Lower leg skin (tissue), 4 donors: ENCODE measurements at places on chromosomes 7 and 10.
A peak's percentile ranks its signal among the peaks of the same experiment; 100 is the strongest.

GRCh38 chr10:71829171-71829570 is 21.9 kb downstream of the PSAP start:
- DNase-seq: peak; percentile 54

- no peak for DNase-seq
Measured at GRCh38 chr10:43176271-43176670, 38.0 kb downstream of the CSGALNACT2 start.

- peak; percentile 68 for DNase-seq
Measured at GRCh38 chr10:4514445-4515108, 311.4 kb upstream of the AKR1E2 start.

DNA sequence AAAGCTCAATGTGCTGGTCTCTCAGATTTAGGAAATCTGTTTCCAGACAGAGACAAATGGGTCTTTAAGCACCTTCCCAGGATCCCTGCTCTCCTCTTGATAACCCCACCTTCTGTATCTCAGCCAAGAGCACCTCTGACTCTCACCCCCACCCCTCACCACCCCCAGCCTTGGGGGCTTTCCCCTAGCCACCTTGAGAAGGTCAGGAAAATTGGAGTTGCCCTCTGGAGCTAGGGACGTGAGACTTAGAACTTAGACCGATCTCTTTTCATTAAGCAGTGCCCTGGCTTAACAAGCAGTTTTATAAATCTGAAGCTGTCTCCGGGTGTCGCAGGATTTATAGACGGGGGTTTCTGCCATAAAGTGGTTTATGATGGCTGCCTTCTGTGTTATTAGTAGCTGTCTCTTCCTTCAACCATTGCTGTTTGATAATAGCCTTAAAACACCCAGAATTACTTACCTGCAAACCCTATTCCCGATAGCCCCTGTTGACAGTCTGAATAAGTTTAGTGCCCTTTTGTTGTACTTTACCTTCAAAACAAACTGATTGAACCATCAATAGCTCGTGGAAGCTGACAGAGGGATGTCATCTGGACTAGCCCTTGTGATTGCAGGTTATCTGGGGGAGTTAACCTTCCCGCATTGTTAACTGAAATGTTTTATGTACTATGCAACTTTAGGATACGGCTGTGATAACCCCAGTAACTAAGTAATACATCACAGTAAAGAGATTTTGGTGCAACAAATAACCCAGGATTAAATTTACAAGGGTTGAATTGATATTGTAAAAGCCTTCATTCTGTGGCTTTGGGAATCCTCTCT is 621.5 kb downstream of the LRMDA start:
- no peak for DNase-seq

GRCh38 chr7:115831371-115831770 is 199.2 kb downstream of the TFEC start:
- DNase-seq: no peak

GRCh38 chr10:98458809-98459784 is 12.4 kb upstream of the HPS1 start:
- DNase-seq: no peak

- DNase-seq: no peak
Measured at GRCh38 chr7:55438085-55438756, 73.1 kb downstream of the LANCL2 start.

DNA sequence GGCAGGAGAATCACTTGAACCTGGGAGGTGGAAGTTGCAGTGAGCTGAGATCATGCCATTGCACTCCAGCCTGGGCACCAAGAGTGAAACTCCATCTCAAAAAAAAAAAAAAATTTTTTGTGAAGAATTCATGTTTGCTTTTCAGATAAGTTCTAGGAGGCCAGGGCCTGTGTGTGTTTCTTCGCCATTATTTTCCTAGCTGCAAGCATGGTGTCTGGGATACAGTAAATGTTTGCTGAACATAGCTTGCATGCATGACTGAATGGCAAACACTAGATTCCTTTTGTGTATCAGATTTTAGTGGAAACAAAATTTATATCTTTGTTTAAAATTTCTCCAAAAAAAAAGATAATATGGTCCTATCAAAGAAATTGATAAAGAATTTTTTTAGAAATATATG is 9.7 kb upstream of the MACC1 start:
- DNase-seq: no peak

DNA sequence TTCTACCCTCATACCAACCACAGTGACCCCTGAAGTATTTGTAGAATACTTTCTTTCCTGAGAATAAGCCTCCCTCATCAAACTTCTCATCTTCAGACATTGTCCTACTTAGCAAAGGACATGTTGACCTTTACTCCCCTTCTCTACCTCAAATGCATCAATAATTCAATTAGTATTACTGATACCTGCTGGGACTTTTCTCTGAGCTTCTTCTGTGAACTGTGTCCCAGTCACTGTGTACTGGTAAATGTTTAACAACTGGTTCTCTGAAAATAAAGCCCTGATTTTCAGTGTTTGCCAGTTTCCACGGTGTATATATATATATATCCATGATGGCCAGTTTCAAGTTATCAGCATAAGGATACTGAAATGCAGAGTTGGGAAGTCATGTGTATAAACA is 12.2 kb downstream of the PANK1 start:
- no peak for DNase-seq

DNA sequence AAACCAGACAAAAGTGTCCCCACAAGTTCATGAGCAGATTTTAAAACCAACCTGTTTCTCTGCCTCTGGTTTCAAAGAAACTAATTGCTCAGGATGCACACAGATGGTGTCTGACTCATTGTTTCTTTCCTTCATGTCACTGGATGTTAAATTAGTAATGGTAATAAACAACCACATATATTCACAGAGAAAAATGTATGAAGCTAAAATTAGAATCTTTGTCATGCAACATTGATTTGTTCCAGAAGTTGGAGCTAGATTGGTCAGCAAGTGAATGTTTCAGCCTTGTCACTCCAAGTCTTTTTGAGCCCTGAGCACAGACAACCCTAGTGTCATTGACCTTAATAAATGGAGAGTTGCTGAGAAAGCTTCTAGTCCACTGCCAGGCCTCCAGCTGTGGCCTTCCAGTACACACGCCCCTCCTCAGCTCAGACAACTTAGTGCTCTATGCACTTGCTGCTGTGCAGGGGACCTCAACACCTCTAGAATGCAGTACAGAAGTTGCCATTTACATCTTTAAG is 175.9 kb downstream of the CCDC71L start:
- no peak for DNase-seq

DNA sequence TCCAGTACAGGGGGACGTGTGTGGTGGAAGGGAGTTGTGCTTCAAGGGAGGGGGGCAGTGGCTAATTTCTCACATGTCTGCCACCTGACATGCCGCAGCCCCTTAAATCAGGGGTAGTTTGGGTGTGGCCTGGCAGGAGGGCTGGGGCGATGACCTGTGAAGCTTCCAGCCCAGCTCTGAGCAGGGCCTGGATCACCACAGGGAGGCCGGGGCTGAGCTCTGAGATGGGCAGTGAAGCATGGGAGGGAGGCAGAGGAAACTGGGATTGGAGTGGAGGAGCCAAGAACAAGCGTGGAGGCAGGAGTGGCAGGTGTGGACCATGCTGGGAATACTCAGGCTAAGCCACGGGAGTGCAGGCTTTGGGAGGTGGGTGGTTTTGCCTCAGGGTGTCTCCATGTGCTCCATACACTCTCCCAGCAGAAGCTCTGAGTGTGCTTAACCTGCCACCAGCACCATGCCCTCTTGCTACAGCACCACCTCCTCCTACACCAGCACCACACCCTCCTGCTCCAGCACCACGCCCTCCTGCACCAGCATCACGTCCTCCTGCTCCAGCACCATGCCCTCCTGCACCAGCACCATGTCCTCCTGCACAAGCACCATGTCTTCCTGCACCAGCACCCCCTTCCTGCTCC is 99.3 kb upstream of the SHH start:
- DNase-seq: no peak

- no peak for DNase-seq
Measured at GRCh38 chr7:17030559-17030958, 148.8 kb upstream of the AGR3 start.

DNA sequence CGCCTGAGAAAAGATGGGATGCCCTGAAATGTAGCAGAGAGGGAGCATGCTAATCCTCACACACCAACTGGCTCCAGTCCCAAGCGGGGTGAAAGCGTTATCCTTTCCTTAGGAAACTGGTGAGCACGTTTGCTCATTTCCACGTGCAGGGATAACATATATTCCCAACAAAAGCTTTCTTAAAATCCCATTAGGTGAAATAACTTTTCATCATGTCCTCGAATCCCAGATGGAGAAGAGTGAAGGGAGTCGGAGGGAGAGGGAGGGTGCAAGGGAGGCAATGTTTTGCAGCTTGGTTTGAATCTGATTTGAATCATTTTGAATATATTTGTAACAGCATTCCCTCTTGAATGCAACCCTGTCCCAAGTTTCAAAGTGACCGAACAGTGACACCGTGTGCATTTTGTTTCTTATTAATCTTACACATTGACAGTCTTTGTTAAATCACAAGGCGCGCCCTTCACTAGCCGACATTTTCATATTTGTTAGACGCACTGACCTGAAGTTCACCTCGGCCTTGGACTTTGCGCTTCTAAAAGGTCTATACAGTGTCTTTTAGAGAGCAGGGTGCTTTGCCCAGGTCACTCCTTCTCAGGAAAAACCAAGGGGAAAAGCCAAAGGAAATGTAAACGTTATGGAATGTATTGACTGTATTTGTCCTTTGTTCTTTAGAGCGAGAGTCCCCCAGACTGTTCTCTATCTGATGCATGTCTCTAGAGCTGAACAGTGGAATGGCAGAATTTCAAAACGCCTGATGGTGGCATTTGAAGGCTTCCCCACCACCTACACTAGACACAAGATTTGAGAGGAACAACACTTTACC is 3.1 kb upstream of the HOXA4 start:
- no peak for DNase-seq

- DNase-seq: no peak
Measured at GRCh38 chr10:4837551-4837950, 11.5 kb downstream of the AKR1E2 start.

DNA sequence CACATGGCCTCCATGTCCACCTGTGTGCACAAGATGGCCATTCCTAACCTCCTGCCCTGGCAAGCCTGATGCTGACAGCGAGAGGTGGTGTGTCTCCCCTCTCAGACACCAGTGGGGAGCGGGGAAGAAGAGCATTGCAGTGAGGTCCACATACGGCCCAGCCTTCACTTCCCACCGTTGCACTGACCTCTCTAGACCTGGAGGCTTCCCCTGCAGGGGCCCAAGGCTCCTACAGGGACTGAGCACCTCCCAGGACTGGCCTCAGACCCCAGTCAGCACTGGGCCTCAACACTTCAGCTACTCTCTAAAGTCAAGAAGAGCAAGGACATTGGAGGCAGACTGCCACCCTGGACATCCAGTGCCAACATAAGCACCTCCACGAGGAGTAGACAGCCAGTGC is 15.9 kb downstream of the STK32C start:
- no peak for DNase-seq

GRCh38 chr7:94666879-94667587 is 11.1 kb upstream of the SGCE start:
- DNase-seq: no peak

- no peak for DNase-seq
Measured at GRCh38 chr7:91519241-91520158, 255.3 kb downstream of the FZD1 start.

DNA sequence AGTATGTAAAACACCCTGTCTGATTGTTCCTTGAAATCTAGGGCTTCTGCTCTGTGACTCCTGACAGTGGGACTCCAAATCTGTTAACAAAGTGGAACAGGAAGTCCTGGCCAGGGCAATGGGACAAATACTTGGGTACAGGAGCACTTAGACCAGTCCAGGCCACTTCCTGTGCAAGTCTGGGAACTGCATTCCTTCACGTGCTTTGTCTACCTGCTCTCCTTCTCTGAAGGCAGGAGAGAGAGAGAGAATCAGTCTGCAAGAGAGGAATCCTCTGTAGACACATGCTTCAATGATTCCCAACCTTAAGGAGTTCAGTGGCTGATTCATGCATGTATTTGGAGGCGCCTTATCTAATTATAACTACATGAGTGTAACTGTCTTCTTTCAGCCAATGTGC is 530.2 kb downstream of the GATA3 start:
- no peak for DNase-seq

GRCh38 chr7:157404845-157405481 is 68.2 kb downstream of the DNAJB6 start:
- peak; percentile 51 for DNase-seq

DNA sequence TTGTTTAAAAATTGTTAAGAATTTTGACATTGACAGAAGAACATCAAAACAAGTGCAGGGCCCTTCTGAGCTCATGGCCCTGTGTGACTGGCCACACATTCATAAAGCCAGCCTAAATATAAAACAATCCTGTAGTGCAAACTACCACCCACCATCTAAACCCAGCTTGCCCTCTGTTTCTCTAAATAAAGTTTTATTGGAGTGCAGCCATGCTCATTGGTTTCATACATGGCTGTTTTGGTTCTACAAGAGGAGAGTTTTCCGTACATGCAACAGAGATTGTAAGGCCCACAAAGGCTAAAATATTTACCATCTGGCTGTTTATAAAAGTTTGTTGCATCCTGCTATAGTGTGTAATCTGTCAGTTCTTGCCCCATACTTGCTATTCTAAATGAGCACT is 54.6 kb upstream of the TRIM24 start:
- no peak for DNase-seq

GRCh38 chr10:104540181-104540580 is 100.9 kb upstream of the SORCS3 start:
- no peak for DNase-seq

DNA sequence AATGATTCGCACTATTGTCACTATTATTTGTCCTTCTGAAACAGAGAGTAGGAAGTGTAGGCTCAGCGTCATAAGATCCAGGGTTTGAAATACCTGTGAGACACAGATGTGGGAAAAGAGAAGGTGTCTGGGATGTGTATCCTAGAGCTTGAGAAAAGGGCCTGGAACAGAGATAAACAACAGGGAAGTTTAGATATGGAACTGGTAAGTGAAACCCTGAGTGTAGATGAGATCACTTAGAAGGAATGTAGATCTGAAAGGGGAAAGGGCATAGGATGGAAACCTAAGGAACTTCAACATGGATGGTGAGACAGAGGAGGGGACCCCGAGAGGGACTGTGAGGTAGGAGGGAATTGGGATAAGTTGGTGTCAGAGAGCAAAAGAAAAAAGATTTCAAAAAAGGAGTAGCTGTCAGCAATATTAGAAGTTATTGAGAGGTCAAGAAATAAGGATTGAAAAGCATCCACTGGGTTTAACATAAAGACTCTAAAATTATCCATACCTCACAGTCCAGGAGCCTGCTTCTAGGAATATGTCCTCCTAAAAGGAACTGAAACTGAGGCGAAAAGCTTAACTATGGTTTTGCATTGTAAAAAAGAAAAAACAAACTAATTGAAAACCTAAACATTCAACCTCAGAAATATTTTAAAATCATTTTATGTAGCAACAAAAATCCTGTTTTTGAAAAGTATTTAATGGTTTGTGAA is 119.2 kb upstream of the NPVF start:
- DNase-seq: no peak
